ENCODE measurements at places on chromosomes 16 and 17. TPM values are rescaled to one million over a fixed set of nuclear protein-coding genes. Genes with fewer than 3 reads are reported as not detected.

DNA sequence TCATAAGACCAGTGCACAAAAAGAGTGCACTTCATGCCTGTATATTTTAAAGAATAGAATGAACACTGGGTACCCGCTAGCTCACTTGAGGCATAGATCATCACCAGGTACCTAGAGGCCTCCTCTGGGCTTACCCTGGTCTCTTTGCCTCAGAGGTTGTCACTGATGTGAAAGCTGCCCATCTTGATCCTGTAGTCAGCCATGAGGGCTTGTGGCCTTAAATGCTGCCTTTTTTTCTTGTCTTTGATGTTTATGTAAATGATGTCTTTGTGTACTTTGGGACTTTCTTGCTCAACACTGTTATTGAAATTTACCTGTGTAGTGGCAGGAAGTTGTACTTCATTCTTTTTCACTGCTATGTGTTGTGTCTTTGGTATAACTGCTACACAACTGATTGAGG is 26.8 kb upstream of the SLC5A10 start:
- no peak for DNase-seq

GRCh38 chr17:66190738-66191592 is 968 bp downstream of the CEP112 start:
- DNase-seq: no peak

Gene SGCA
- 151 TPM for total RNA-seq

DNA sequence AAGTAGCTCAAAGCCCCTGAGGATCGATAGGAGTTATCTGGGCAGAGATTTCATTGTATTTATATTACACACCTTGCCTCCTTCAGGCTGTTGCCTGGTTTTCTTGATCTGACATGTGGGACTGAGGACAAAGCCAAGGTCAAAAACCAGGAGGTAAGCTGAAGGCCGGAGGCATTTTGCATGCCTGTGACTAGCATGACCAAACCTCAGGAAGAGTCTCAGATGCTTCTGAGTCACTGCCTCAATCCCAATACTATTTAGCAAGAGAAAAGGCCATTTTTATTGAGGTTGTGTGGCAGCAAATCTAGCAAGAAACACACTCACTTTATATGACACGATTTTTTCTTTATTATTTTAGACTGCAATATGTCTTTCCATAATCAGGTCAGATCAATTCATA is 968.1 kb downstream of the CDH11 start:
- no peak for DNase-seq

Gene ZNF385C
- 0.11 TPM for total RNA-seq

Gene HLF
- total RNA-seq: 35.7 TPM

All from Right ventricle myocardium inferior (tissue), 1 donor.